Cerebellar cortex (tissue), 1 donor: ENCODE measurements at places on chromosomes 2 and 18.
A peak's percentile ranks its signal among the peaks of the same experiment; 100 is the strongest.

DNA sequence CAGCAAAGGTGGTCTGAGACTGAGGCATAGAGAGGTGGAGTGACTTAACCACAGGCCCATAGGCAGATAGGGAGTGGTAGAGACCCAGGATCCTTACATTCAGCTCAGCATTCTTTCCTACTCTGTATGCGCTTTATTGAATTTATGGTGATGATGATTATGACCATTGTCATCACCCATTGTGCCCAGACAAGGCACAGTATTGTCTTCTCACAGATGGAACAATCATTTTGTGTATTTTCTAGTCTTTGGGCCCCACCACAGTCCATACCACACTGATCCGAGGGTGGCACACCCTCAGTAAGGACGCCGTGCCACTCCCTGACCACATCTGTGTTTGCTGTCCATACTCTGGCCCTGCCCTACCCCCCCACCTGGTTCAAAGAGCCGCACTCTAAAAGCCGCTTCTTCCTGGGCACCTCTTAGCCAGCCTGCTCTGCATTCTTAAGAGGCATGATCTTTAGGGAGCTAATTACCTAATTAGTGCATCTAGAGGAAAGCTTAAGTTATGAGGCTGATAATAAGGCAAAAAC is 179.6 kb upstream of the SMAD2 start:
- DNase-seq: no peak

- no peak for DNase-seq
Measured at GRCh38 chr2:237068005-237068576, 17.6 kb upstream of the COPS8 start.

DNA sequence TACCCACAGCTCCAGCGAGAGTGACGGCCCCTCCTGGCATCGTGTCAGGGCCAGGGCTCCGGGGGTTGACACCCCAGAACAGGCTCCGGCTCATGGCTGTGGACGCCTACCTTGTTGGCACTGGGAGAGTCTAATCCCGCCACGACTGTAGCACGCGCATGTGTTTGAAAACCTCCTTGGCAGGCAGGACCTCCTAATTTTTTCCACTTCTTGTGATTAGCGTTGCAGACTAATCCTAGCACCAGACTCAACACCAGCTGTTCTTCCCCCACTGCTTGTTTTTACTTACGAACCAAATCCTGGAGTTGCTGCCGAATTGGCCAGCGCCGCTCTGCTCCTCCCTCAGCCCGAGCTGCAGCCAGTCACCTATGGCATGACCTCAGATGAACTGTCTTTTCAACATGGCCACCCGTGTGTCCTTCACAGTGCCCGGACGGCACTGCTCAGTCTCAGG is 110.7 kb downstream of the KLHL29 start:
- DNase-seq: no peak

DNA sequence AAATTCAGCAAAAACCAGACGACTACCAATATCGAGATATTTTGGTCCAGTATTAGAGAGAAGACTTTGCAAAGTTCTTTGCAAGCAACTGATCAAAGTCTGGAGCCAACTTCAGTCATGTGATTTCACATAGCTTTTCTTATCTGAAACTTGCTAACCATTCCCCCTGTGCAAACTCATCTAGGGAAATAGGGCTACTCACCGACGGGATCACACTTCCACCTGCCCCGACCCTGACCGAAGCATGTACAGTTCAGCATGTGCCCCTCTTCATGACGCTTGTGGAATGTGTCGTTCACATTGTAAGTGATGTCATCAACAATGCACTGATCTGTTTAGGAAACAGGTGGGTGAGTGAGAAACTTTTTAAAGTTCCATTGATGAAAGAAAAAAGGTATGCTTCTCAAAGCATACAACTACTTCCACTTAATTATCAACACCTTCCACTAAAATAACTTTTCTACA is 15.4 kb downstream of the FN1 start:
- no peak for DNase-seq

GRCh38 chr2:12070153-12070552 is 323.7 kb downstream of the LPIN1 start:
- no peak for DNase-seq

DNA sequence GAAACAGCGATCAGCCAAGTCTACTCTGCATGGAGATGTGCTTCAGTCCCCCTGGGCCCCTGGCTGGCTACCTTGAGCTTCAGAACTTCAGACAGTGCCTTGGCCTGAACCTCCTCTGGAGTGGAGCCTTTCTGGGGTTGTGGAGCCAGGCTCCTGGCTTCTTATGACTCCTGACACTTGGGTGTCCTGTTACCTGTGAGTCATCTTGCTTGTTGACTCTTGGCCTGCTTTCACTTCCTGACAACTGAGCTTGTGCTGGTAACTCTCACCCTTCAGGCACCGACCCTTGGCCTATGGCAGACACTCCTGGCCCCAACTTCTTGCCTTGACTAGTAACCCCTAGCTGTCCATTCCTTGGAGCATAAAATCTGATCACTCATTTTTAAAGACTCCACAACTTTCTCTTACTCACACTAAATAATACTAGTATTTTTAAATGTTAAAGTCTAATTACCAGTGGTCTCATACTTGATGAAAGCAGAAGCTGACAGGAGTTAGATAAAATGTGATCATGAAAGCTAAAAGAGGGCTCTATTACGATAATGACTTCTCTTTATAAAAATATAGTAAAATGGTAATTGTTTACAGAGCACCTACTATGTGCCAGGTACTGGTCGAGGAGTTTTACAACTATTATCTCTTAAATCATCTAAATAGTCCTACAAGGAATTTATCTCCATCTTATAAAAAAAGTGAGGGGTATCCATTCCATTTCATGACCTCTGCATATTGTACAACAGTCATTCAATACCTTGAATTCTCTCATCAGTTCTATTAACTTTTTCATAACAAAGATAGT is 46.3 kb upstream of the VIT start:
- no peak for DNase-seq

DNA sequence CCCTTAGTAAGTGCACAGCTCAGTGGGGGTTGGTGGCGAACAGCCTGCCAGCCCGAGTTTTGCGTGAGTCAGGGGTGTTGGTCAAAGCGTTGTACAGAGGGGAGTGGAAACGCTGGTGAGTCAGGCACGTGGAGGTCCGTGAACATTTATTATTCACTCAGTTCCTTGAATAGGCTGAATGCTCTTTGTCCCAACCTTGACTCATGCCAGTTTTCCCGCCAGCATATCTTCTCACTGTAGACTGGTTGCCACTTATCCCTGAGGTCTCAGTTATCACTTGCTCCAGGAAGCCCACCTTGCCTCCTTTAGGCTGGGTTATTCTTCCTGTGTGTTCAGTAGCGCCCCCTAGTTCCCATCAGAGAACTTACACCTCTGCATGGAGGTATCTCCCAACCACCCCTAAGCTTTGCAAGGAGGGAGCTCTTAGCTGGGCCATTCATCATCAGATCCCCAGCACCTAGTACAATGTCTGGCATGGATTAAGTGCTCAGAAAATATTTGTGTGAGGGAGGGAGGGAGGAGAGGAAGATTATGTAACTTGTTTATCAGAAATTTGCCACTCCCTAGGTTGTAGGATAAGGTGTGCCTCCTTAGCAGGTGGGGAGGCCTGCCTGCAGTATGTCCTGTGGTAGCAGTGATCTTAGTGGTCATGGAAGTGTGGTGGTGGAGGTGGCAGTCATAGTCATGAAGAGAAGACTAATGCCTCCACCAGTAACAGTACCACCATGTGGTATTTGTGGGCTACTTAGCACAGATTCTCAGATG is 72.1 kb downstream of the CABLES1 start:
- peak; percentile 18 for DNase-seq

- no peak for DNase-seq
Measured at GRCh38 chr18:41042866-41043265, 912.2 kb upstream of the PIK3C3 start.

DNA sequence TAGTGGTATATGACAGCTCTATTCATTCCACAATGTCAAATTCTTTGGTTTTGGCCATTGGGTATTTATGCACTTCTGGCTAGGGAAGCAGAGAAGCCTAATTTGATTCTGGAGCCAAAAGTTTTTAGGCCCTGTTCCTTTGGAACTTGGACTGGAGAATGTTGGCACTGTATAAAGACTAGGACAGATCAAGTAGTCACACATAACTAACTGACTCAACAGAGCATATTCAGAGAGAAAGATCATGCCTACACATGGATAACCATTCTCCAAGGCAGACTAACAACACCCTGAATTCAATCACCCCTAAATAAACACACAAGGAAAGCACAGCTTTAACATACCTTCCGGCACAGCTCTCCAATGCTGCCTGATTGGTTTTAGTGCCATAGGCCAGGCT is 62.9 kb downstream of the ARHGAP15 start:
- no peak for DNase-seq

GRCh38 chr18:79790996-79791972 is 6.5 kb upstream of the KCNG2 start:
- peak; percentile 0 for DNase-seq

DNA sequence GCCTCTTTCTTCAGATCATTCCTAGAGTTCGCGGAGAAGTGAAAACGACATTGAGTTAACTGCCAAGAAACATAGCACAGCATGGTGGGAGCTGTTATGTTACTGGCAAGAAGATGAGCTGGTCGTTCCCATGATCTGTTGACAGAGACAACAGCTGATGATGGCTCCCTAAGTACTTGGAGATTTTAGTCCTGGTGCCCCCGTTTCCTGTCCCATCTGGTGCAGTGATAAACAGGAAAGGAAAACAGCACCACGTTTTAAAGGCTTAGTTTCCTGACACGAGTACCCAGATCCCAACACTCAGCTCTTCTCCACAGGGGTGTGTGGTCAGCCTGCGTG is 56.4 kb upstream of the KCNG2 start:
- no peak for DNase-seq

- DNase-seq: no peak
Measured at GRCh38 chr2:234495251-234496054, 1.4 kb downstream of the ARL4C start.

- DNase-seq: no peak
Measured at GRCh38 chr2:180991820-180992219, 11.4 kb downstream of the UBE2E3 start.

- DNase-seq: no peak
Measured at GRCh38 chr2:166060191-166060590, 67.6 kb downstream of the SCN1A start.

- no peak for DNase-seq
Measured at GRCh38 chr2:47506436-47506835, 103.5 kb downstream of the MSH2 start.

DNA sequence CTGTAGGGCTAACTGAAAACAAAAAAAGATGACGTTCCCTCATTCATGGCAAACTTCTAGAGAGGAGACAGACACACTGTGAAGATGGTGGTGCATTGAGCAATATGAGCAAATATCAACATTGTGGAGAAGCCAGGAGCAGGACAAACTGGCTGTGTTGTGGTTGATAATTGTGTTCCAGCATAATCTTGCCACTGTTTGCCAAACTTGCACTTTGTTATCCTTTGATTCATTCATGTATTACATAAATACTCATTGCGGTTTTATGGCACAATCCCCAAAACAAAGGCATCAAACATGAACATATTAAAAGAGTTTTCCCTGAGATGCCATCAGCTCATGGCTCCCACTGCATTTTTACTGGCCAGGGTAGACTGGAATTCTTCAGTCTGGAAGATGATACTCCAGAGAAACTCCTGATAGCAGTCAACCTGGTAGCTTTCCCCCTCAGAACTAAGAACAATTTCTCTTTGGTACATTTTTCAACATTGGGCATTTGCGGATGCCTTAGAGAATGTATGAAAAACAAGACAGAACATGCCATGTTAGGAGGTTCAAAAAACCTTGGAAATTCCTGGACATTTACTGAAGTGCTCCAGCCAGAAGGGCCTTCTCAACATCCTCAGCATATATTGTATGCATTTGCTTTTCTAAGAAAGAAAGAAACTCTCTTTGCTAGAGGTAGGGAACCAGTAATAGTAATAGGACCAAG is 487.4 kb upstream of the CELF4 start:
- DNase-seq: no peak

DNA sequence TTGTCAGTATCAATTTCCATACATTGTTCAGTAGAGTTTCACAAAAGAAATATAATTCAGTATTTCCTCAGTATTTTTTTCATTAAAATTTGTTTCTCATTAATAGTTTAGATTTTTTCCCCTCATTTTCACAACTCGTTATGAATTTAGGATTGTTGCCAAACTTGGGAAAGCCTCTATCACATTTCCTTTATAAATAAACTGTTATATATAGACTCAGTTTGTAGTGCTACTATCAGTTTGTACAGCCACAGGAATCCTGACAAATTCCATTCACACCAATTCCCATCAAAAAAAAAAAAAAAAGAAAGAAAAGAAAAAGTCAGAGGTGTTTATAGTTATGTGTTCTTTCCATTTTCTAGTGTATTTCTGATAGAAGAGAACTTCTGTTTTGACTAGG is 123.3 kb upstream of the DCC start:
- no peak for DNase-seq

DNA sequence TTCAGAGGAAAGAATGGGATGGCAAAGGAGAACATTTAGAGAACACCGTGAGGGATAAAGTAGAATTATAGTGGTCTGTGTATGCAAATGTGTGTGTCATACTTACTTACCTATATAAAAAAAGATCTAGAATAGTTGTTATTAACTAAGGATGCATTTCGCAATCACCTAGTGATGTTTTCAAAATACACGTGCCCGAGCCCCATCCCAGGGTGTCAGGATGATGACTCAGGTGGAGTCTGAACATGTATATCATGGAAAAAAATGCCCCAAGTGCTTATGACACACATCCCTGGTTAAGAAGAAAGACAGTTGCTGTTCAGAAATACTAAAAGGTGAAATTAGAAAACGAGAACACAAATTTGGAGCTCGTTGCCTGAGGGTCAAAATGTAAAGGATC is 109.0 kb downstream of the CERS6 start:
- no peak for DNase-seq

- DNase-seq: no peak
Measured at GRCh38 chr2:235234736-235235135, 259.1 kb upstream of the AGAP1 start.

DNA sequence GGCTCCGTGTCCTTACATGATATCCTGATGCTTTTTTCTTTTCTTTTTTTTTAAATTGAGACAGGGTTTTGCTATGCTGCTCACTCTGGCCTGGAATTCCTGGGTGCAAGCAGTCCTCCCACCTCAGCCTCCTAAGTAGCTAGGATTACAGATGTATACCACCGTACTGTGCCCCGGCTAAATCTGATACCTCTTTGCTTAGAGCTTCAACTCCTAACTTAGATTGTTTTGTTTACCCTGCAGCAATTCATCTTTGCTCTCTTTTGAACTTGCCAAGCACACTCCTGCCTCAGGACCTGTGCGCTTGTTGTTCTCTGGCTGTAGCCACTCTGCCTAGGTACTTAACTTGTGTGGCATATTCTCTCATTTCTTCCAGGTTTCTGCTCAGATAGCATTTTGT is 24.5 kb downstream of the RAB10 start:
- no peak for DNase-seq

GRCh38 chr2:175690113-175690837 is 311.8 kb downstream of the LNPK start:
- DNase-seq: peak; percentile 66

GRCh38 chr2:51071191-51071590 is 39.3 kb upstream of the NRXN1 start:
- no peak for DNase-seq

- DNase-seq: no peak
Measured at GRCh38 chr2:167209784-167210183, 321.5 kb downstream of the XIRP2 start.

- no peak for DNase-seq
Measured at GRCh38 chr2:69397234-69397633, 10.2 kb upstream of the GFPT1 start.
